ENCODE measurements at places on chromosomes 13 and 19.

GRCh38 chr19:43316591-43317319 lies 36.7 kb upstream of the CD177 start:
- DNase-seq = peak; percentile 44

- no peak for DNase-seq
These were observed 86.3 kb downstream of the ARHGEF7 start for GRCh38 chr13:111201304-111201940.

- DNase-seq = no peak
These were observed 41.5 kb downstream of the NOTCH3 start for GRCh38 chr19:15159251-15159650.

GRCh38 chr13:26819046-26819445 lies 58.5 kb upstream of the GPR12 start:
- no peak for DNase-seq

DNA sequence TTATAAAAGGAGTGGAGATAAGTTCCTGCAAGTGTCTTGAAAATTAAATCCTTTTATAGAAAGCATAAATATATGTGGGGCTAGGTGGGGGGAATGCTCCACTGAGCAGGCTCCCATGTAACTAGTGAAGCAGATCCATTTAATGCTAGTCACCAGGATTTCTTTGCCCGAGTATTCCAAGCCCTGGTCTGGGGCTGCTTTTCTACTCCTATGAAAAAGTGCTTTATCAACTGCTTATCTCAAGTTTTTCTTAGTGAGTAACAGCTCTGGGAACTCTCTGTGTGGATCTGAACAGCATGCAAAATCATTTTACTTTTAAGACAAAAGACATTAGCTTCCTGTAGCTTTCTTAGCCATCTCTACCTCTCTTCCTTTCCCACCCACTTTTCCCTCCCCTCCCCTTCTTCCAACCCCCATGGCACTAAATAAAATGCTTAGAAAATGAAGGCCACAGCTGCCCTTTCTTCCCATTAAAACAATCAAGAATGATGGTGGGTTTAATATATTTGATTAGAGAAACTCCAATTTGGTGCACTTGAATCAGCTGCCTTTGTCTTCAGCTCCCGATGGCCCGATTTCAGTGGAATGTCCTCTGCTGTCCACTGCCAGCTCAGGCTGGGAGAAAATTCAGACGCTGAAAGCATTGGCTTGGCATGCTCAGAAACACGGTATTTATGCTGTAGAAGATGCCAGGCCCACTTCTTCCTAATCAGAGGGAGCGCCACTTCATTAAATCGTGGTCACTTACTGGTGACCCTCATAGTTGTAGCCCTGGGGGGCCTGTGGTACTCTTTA lies 475.1 kb downstream of the FOXO1 start:
- DNase-seq = no peak

DNA sequence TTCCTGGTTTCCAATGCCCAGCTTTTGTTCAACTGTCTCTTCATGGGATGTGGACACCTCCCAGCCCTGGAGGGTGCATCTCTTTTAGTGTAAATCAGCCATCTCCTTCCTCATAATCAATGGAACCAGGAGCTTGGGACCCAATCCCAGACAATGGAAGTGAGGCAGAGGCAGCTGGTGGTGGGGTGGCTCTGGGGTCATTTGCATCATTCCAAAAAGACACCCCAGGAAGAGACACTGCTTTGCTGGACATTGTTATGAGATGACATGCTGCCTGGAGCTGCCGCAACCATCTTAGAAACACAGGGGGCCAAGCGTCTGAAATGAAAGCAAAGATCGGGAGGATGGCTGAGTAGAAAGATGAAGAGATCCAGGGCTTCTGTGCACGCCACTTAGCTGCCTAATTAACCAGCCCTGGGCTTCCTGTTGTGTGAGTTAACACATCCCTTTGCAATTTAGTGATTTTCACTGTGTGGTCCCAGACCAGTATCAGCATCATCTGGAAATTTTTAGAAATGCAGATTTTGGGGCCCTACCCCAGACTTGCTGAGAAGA lies 36.1 kb downstream of the IRS2 start:
- no peak for DNase-seq

GRCh38 chr19:38278751-38279150 lies 14.4 kb downstream of the SPINT2 start:
- no peak for DNase-seq

- DNase-seq = no peak
These were observed 33.2 kb upstream of the PEPD start for GRCh38 chr19:33554821-33555220.

DNA sequence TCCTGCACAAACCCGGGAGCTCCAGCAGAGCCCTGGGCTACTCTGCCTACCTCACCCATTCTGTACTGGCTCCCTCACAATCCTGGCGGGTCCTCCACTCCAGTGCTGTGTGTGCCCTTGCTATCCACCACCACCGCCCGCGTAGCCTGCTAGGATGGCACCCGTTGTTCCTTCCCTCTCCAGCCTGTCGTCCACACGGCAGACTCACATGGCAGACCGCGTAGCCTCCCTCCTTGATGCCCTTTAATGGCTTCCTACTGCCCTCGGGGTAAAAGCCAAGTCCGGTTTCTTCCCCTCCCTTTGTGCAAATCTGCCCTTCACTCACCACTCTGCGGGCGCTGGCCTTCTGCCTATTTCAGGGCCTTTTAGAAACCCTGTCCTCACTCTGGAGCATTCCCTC lies 106.6 kb downstream of the RAB20 start:
- no peak for DNase-seq

- DNase-seq = no peak
These were observed 10.9 kb downstream of the SIGLEC12 start for GRCh38 chr19:51490676-51491075.

- no peak for DNase-seq
These were observed 18.8 kb downstream of the ZSCAN5A start for GRCh38 chr19:56295531-56296455.

DNA sequence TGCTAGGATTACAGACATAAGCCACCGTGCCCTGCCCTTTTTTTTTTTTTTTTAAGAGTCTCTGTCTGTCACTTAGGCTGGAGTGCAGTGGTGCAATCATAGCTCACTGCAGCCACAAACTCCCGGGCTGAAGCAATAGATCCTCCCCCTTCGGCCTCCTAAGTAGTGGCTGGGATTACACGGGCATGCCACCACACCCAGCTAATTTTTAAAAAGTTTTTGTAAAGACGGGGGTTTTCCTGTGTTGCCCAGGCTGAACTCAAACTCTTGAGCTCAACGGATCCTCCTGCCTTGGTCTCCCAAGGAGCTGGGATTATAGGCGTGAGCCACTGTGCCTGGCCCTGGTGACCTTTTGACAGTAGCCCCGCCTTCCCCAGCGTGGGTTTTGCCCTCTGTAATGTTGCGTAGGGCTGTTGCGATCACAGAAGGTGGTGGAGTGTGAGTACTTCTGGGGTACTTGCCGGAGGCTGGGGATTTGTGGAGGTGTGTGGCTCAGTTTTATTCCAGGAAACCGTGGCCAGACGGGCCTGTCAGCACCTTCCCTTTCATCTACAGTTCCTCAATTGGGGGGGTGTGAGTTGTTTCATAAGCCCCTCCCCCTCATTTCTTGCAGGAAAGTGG lies 11.6 kb upstream of the RETN start:
- no peak for DNase-seq

DNA sequence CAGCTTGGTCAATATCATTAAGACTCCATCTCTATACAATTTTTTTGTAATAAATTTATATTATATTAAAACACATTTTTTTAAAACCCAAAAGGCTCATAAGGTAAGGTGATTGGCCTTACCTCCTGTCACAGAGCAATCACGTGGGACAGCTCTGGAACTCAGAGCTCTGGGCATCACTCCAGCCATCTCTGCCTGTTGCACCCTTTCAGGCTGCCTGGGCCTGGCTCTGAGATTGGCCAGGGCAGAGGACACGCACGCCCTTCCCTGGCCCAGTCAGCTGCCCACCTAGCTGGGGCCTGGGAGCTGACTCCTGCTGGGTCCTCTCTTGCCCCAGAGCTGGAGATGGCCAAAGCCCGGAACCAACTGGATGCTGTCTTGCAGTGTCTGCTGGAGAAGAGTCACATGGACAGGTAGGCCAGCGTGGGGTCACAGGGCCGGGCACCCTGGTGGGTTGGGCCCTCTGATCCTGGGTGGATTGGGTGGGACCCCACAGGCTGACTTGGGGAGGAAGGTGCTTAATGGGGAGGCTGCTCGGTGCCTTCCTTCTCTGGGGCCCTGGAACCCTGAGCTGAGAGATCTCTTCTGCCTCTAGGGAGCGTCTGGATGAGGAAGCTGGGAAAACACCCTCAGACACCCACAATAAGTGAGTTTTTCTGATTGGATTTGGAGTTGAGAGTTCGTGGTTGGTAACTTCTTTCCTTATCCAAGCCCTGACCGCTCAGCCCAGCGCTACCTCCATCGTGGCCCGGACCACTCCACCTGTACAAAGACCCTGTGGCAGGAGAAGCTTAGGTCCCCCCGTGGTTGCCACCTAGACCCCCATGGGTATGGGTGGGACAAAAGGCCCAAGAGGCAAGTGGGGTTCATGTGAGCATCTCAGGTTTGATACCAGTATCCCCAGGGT lies 3.7 kb downstream of the LIN37 start:
- no peak for DNase-seq

DNA sequence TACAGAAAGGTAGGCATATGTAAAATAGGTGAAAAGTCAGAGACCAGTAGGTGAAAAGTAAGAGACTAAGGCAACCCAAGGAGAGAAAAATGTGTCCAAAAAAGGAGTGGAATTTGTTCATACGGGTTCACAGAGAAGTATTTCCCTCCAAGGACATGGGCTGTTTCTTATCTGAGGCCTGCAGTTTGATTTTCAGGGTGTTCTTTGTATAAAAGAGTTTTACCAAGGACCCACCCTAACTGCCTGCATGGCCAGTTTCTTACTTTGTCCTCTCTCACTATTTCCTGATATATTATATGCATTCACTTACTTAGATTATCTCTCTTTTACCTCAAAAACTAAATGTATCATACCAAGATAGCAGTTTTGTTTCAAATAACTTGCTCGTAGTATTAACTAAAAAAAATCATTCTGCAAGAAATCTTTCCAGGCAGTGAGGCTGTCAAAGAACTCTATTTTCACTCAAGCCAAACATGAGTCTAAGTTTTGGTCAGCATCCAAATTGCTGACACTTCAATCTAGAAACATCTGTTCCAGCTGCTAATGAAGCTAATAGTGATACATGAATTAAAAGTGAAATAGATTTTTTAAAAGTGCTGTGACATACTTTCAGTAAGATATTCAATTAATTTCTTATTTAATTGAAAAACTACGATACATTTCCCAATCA lies 141.4 kb upstream of the SGCG start:
- no peak for DNase-seq

GRCh38 chr13:39023316-39023715 lies 14.6 kb downstream of the PROSER1 start:
- DNase-seq = no peak

GRCh38 chr13:90918536-90918935 lies 429.0 kb upstream of the MIR17HG start:
- DNase-seq = no peak

GRCh38 chr13:22648320-22648801 lies 532.4 kb upstream of the SGCG start:
- DNase-seq = no peak

GRCh38 chr19:38183251-38183897 lies 40.6 kb downstream of the DPF1 start:
- DNase-seq = no peak

DNA sequence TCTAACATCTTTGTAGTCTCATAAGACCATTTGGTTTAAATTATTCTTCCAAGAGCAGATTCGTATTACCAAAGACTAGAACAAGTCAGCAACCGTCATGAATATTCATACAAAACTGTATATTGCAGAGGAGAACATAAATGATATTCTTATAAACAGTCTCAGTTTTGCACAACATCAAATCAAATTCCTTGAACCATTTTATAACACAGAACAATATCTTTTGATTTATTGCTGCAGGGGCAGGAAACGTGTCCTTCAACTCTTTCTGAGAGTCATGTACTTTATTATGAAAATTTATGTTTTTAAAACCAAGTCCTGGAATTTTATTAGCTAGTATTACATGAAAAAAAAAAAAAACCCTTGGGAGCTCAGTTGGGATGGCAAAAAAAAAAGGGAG lies 26.2 kb downstream of the SIGLECL1 start:
- DNase-seq = no peak

GRCh38 chr19:11942843-11943108 lies 17.9 kb downstream of the ZNF700 start:
- no peak for DNase-seq

DNA sequence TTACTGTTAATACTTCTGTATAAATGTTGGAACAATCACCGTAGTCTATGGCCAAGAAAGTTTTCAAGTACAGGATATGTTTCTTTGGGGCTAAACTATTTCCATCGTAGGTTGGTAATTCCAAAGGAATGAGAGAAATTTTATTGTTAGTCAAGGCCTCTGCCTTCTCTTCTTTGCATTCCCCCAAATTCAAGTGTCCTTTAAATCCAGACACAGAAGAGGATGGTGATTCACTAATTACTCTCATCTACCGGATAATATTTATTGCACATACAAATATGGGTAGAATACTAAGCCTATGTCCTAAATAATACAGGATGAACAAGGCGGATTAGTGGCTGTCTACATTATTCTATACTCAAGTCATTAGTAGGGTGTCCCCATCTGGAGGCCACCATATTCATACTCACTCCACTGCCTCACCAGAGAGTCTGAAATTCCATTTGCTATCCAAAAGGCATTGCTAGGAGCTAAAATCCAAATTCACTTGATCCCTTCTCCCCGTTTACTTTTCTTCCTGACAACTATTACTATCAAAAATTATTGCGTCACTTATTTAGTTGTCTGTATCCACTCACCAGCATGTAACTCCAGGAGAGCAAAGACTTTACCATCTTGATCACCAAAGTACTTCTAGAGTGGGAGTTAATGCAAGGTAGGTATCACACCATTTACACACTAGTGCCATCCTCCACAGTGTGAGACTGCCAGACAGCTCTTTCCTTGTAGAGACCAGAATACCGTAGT lies 82.4 kb upstream of the SGCG start:
- DNase-seq = no peak

- no peak for DNase-seq
These were observed 61.6 kb downstream of the UNC13A start for GRCh38 chr19:17626456-17627015.

DNA sequence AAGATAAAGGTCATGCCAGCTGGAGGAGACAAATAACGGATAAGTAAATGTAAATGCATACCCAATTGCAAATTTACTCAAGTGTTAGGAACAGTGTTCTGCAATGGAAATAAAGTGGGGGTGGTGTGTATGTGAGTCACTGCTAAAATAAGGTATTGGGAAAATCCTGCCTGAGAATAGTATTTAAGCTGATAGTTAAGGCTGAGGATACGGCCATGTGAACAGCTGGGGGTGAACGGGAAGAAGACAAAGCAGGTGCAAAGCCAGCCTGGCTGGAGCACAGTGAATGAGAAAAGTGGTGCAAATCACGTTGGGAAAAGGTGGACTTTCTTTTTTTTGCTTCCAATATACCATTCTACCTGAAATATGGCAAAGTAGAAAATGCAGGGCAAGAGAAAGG lies 242.4 kb upstream of the SLC10A2 start:
- no peak for DNase-seq

- DNase-seq = no peak
These were observed 223.5 kb downstream of the POSTN start for GRCh38 chr13:37375071-37375470.

GRCh38 chr19:19619181-19619848 lies 828 bp upstream of the PBX4 start:
- DNase-seq = no peak

All from NCI-H526 (cell line).